ENCODE measurements at places on chromosomes 5 and 9.
A peak's percentile ranks its signal among the peaks of the same experiment; 100 is the strongest.

- peaks cover 2% of the 10 kb centered on the region for H3K27me3 ChIP-seq
- H3K27ac ChIP-seq, result no peak overlapping the region
- H3K36me3 ChIP-seq, result no peaks in the 10 kb centered on the region
- no peak for DNase-seq
Observed at GRCh38 chr5:3251784-3252183, 343.8 kb upstream of the IRX1 start.

DNA sequence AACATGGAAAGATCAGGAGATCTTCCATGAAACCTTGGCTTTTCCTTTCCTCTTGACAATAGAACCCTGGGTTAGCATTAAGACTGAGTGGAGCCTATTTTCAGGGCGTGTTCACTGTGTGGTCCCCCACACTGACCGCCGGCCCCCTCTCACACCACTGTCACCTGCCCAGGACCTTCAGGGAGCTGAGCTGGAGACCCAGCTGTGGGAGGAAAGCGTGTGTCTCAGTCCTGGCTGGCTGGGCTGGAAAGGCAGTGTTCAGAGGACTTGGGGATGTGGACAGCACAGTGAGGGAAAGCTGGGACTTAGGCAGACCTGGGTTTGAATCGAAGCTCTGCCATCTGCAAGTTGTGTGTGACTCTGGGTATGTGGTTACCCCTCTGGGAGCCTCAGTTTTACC lies 268.1 kb downstream of the NSG2 start:
- H3K4me3 ChIP-seq, result no peak overlapping the region
- H3K27me3 ChIP-seq, result peaks cover 27% of the 10 kb centered on the region
- no peaks in the 10 kb centered on the region for H3K4me1 ChIP-seq

- peaks cover 5% of the 10 kb centered on the region for H3K4me1 ChIP-seq
- H3K27ac ChIP-seq, result no peak overlapping the region
- H3K4me3 ChIP-seq, result no peak overlapping the region
- H3K27me3 ChIP-seq, result peaks cover 2% of the 10 kb centered on the region
- no peaks in the 10 kb centered on the region for H3K36me3 ChIP-seq
Observed at GRCh38 chr5:14212838-14213237, 69.7 kb downstream of the TRIO start.

DNA sequence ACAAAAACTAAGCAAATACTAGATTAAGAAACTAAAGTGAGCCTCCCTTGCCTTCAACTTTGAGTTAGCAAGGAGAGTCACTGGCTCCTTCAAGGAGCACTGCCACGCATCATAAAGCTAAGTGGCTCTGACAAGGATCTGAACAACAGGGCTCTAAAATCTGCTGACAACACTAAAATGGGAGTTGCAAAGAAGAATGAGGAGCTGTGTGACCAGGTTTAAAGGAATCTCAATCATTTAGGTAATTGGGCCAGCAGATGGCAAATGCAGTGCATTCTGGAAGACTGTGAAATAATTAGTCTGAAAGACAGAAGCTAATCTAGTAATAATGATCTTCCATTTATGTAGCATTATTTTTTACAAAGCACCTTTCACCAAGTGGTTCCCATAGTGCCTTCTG lies 297.0 kb upstream of the TAS2R1 start:
- H3K4me3 ChIP-seq, result no peak overlapping the region
- H3K27ac ChIP-seq, result no peak overlapping the region
- DNase-seq, result no peak
- H3K36me3 ChIP-seq, result no peaks in the 10 kb centered on the region
- no peaks in the 10 kb centered on the region for H3K27me3 ChIP-seq

GRCh38 chr5:180611140-180611850 lies 20.0 kb upstream of the SCGB3A1 start:
- H3K4me3 ChIP-seq, result no peak overlapping the region
- no peaks in the 10 kb centered on the region for H3K27me3 ChIP-seq
- DNase-seq, result no peak
- no peaks in the 10 kb centered on the region for H3K36me3 ChIP-seq

DNA sequence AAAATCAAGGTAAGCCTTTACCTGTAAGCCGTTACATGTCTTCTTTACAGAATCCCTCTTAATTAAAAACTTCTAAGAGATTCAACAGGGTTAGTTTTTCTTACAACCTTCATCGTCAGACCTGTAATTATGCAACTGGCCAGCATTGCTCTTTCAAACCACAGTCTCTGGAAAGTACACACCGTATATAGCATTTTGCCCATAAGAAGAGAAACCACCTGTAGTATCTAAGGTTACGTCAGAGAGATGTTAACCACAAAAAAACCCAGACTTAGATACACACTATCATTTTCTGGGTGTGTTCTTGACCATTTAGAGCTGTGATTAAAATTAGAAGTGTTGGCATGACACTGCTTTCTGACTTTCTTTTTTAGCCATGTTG lies 140.0 kb downstream of the MUSK start:
- no peak overlapping the region for H3K4me3 ChIP-seq
- peaks cover under 1% of the 10 kb centered on the region for H3K27me3 ChIP-seq
- no peaks in the 10 kb centered on the region for H3K4me1 ChIP-seq
- H3K36me3 ChIP-seq, result no peaks in the 10 kb centered on the region

- DNase-seq, result no peak
- no peak overlapping the region for H3K4me3 ChIP-seq
- no peaks in the 10 kb centered on the region for H3K36me3 ChIP-seq
- peaks cover 2% of the 10 kb centered on the region for H3K27me3 ChIP-seq
- no peak overlapping the region for H3K27ac ChIP-seq
Observed at GRCh38 chr5:141834331-141834730, 43.9 kb downstream of the PCDH1 start.

DNA sequence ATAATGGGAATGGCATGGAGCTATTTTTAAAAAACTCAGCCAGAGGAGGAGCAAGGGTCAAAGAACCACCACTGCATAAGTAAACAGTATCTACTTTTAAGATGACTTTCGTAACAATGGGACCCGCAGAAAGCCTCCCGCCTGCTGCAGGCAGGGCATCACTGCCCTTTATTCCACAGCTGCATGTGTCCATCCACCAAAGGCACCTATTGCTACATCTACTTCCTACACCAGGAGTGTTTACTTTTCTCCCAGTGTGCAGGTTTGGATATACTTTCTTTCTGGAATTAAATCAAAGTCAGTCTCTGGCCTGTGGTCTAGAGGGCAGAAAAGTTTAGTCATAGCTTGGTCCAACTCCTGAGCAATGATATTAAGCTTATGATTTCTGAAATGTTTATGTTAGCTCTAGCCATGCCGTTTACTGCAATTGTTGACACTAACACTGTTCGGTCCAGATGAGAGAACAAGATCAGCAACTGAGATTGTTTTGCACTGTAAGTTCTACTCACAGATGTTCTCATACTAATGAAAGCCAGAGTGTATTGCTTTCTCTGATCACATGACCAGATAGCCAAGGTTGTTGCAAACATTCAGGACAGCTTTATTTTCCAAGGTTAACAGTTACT lies 391.5 kb downstream of the FGF10 start:
- H3K36me3 ChIP-seq, result no peaks in the 10 kb centered on the region
- H3K4me1 ChIP-seq, result no peaks in the 10 kb centered on the region
- H3K27ac ChIP-seq, result no peak overlapping the region

DNA sequence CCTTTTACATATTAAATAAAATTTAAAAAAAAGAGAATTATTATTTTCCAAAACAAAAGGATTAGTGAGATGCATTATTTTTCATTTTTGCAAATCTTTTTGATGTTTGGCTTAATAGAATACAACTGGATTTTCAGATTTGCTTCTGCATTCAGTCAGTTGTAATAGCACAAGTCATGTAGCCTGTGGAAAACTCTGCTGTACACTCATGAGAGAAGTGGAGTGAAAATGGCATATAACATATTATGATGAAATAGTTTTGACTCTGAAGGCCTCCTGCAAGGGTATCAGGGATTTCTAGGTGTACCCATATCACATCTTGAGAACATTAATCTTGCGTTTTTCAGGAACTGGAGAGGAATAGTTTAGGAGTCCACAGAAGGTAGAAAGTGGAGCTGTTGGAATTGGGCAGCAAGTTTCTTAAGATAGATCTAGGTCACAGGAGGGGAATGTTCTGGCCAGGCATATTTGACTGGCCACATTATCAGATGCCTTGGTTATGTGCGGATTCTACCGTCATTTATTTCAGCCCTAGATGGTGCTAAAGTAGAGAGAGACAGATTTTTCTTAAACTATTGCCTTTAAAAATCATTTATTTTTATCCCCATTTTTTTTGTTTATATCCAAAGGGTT lies 16.4 kb downstream of the LNPEP start:
- H3K4me3 ChIP-seq, result no peak overlapping the region
- no peak for DNase-seq

- no peak overlapping the region for H3K27ac ChIP-seq
- no peaks in the 10 kb centered on the region for H3K4me1 ChIP-seq
Observed at GRCh38 chr5:96043446-96043845, 81.8 kb upstream of the ELL2 start.

DNA sequence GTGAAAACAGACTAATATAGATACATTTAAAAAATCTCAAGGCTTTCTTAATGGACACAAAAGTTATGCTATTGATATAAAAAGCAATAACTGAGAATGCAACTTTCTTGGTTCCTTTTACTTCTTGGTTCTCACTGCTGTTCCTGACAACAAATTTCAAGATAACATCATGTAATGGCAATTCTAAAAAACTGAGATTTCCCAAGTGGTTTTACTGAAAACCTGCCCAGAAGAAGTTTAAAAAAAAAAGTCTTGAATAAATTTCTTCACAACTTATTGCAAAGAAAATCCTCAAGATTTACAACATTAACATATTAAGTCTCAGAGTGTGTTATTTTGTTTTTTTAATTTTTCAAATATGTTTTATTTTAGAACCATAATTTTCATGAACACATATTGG lies 302.8 kb upstream of the COX7C start:
- no peak overlapping the region for H3K27ac ChIP-seq
- DNase-seq, result no peak
- no peak overlapping the region for H3K4me3 ChIP-seq

- H3K4me3 ChIP-seq, result no peak overlapping the region
- DNase-seq, result no peak
- peaks cover 2% of the 10 kb centered on the region for H3K36me3 ChIP-seq
- no peak overlapping the region for H3K27ac ChIP-seq
Observed at GRCh38 chr5:65120371-65120967, 351.7 kb downstream of the CWC27 start.

DNA sequence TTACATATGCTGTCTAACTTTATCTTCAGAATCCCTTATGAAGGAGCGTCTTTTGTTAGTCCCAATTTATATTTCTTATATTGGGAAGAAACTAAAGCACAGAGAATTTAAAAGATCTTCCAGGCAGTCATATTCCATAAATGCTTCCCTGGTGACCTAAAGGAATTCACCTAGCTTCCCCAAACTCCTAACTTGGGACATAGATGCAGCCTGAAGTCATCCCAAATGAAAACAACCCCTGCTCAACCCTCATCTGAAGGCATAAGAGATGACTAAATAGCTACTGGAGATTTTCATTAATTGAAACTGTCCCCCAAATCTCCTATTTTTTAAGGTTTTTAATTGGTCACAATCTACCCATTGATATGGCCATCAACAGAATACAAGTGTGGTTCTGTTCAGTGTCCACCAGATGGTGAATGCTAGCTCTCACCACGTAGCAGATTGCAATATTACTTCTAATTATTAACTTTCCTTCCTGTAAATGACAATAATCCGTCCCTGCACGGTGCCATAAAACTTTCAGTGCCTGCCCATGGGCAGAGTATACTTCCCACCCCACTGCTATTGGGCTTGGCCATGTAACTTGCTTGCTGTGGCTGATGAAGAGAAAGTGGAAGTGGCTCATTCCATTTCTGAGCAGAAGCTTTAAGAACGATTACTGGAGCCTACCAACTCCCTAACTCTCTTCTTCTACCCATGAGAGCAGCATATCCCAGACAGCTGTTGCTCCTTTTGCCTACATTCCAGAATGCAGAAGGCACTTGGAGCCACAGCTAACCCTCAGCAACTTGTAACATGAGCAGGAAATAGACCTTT lies 18.7 kb downstream of the PRUNE2 start:
- no peak for DNase-seq
- no peak overlapping the region for H3K4me3 ChIP-seq
- no peak overlapping the region for H3K27ac ChIP-seq
- peaks cover 4% of the 10 kb centered on the region for H3K27me3 ChIP-seq

- no peak within 1 kb of the TSS for H3K27ac ChIP-seq
- H3K36me3 ChIP-seq, result no peaks in the 10 kb centered on the region
- H3K4me1 ChIP-seq, result peaks cover 8% of the 10 kb centered on the region
- peak within 1 kb of the TSS; percentile 25 for H3K4me3 ChIP-seq
Observed at GRCh38 chr5:180209137-180209581, at the start of gene RASGEF1C. Gene RASGEF1C, minus strand, starts transcription at chr5:180209211. Its CDS starts 71,159 bp downstream, at chr5:180138052.

GRCh38 chr5:7190712-7191250 lies 205.2 kb upstream of the ADCY2 start:
- no peaks in the 10 kb centered on the region for H3K36me3 ChIP-seq
- DNase-seq, result no peak
- no peak overlapping the region for H3K4me3 ChIP-seq
- no peaks in the 10 kb centered on the region for H3K4me1 ChIP-seq

- H3K27ac ChIP-seq, result no peak within 1 kb of the TSS
- H3K36me3 ChIP-seq, result peaks cover 6% of the 10 kb centered on the region
- peaks cover 2% of the 10 kb centered on the region for H3K4me1 ChIP-seq
- H3K27me3 ChIP-seq, result peaks cover 20% of the 10 kb centered on the region
- no peak within 1 kb of the TSS for H3K4me3 ChIP-seq
Observed at GRCh38 chr5:45696206-45696836, at the start of gene HCN1. Gene HCN1, minus strand, starts transcription at chr5:45696380.

DNA sequence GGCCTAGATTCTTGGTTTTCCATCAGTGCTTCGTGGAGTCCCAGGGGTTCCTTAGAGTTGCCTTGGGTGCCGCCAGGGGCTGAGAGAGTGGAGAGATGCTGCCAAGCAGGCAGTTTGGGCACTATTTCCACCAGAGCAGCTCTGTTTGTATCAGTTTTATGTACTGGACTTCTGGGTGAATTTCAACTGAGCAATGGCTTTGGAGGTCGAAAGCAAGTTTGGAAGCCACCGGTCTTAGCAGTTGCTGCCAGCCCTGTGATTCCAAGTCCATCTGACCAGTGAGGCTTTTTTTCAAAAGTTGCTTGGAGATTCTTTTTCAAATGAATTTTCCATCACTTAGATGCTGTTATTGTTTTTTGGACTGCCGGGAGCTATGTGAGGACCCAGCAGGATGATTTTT lies 68.5 kb downstream of the ANGPTL2 start:
- H3K4me3 ChIP-seq, result no peak overlapping the region
- H3K36me3 ChIP-seq, result no peaks in the 10 kb centered on the region
- DNase-seq, result no peak
- peaks cover 11% of the 10 kb centered on the region for H3K4me1 ChIP-seq

DNA sequence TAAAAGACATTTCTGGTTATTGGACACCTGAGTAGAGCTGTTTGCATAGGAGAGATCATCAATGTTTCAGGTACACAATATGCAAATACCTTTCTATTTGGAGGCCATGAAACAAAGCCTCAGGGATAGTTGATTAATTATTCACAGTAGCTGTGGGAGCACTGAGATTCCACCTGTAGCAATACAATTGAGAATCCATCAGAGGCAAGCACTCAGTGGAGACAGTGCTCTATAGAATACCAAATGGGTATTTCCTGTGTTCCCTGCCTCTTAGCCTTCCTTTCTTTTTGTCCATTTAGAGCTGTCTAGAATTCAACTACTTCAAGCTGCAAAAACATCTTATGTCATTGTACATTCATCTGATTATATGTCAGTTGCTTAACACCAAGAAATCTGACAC lies 1754.0 kb upstream of the ACO1 start:
- no peaks in the 10 kb centered on the region for H3K27me3 ChIP-seq
- no peaks in the 10 kb centered on the region for H3K4me1 ChIP-seq
- no peak overlapping the region for H3K27ac ChIP-seq
- no peak for DNase-seq
- H3K4me3 ChIP-seq, result no peak overlapping the region
- no peaks in the 10 kb centered on the region for H3K36me3 ChIP-seq

- DNase-seq, result no peak
- H3K4me1 ChIP-seq, result peaks cover 4% of the 10 kb centered on the region
- H3K27ac ChIP-seq, result no peak overlapping the region
- no peaks in the 10 kb centered on the region for H3K27me3 ChIP-seq
Observed at GRCh38 chr5:138064526-138064925, 19.3 kb upstream of the WNT8A start.
